ENCODE measurements at places on chromosomes 1 and 21.

GRCh38 chr1:48338257-48338656, 115.7 kb downstream of the SLC5A9 start:
- DNase-seq = no peak

GRCh38 chr1:218982482-218982881, 191.2 kb upstream of the LYPLAL1 start:
- no peak for DNase-seq

DNA sequence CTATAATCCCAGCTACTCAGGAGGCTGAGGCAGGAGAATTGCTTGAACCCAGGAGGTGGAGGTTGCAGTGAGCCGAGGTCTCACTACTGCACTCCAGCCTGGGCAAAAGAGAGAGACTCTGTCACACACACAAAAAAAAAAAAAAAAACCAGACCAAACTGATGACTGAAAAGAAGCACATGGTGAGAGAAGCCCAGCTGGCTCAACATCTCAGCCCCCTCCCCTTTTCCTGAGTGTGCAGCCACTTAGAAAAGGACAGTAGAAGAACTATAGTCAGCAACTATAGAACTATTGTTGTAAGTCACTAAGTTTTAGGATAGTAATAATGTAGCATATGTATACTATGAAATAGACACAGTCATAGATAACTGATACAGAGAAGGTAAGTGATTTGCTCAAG, 87.2 kb upstream of the RALGPS2 start:
- no peak for DNase-seq

DNA sequence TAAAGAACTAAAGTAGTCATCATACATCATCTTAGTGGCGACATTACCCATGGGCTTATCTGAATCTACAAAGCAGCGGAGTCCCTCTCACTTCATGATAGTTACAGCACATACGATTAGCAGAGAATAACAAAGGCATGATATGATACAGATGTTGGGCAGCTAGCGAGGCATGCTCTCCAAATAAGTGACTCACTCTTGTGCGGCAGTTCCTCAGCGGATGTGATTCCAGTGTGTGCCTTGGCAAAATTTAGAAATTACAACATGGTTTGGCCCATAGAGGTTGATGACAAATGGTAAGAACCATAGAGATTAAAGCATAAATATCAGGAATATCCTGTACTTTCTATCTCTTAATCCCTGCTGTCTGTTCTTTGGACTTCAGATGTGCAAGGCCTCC, 48.1 kb upstream of the PAXBP1 start:
- no peak for DNase-seq

- no peak for DNase-seq
Measured at GRCh38 chr1:226678701-226679100, 60.4 kb downstream of the ITPKB start.

GRCh38 chr1:202011994-202012393, 1.6 kb downstream of the ELF3 start:
- DNase-seq = no peak

DNA sequence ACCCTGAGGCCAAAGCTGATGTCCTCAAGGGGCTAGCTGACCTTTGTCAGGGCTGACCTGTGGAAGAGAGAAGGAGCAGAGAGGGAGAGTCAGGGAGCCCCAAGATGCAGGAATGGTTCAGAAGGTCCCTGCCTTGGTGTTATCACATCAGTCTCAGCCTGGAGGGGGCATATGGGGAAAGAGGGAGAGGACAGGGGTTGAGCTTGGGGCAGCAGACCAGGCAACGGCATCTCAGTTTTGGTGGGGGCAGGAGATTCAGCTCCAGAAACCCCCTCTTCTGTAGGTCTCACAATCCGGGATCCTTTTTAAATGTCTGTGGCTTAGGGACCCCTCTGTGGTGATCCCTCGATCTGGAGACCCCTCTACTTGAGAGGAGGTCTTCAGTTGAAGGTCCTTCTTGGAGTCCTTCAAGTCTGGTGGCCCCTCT, 815 bp downstream of the S100A13 start:
- DNase-seq = no peak

GRCh38 chr1:201192261-201192788, 1.7 kb downstream of the IGFN1 start:
- DNase-seq = no peak

- no peak for DNase-seq
Measured at GRCh38 chr1:218611916-218612585, 266.9 kb downstream of the TGFB2 start.

- DNase-seq = no peak
Measured at GRCh38 chr21:46035809-46036695, 54.5 kb downstream of the COL6A1 start.

- no peak for DNase-seq
Measured at GRCh38 chr1:48221122-48221521, 1.4 kb upstream of the SLC5A9 start.

DNA sequence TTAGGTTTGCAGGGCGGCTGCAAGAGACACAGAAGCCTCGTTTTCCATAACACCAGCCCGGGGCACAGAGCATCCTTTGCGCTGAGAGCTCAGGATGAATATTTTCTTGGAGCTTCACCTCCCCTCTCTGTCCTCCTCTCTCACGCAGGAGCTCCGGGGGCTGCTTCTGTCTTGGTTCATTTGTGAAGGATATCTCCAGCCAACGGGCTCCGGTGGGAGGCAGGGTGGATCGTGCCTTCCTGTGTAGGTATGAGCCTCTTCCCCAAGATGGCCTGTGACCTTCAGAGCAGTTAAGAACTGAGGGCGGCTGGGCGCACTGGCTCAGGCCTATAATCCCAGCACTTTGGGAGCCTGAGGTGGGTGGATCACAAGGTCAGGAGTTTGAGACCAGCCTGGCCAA, 319.0 kb upstream of the C1orf174 start:
- no peak for DNase-seq

- no peak for DNase-seq
Measured at GRCh38 chr21:35026617-35027562, 22.2 kb downstream of the RUNX1 start.

GRCh38 chr1:95309031-95309471, 75.0 kb downstream of the RWDD3 start:
- DNase-seq = no peak

DNA sequence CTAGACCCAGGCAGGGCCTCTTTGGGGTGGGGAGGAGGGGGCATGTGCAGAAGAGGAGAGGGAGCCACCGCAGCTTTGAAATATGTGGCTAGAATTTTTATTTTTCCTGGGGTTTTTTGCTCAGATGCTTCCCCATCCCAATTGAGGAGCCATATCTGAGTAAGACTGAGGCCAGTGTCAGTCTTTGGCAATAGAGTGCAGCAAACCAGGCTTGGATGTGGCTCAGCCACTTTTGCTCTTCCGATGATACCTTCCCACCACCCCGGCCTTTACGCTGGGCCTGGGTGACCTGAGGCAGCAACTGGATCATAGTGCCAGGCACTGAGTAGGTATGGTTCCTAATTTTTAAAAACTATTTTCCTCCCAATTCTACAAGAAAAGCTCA, 36.9 kb downstream of the KIAA1614 start:
- no peak for DNase-seq

DNA sequence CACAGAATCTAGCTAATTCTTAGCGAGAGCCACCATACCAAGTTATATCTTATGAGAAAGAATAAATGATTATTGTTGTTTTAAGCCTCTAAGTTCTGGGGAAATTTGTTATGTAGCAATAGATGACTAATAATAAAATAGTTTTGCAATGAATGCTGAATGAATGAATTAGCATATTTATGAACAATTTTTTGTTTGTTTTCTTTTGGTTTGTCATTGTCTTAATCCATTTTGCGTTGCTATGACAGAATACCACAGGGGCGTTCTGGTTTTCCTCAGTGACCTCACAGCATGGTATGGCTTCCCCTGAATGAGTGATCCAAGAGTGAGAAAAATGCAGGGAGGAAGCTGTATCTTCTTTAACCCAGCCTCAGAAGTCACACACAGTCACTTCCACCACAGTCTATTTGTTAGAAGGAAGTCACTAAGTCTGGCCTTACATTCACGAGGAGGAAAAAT, 53.8 kb upstream of the HPDL start:
- DNase-seq = no peak

DNA sequence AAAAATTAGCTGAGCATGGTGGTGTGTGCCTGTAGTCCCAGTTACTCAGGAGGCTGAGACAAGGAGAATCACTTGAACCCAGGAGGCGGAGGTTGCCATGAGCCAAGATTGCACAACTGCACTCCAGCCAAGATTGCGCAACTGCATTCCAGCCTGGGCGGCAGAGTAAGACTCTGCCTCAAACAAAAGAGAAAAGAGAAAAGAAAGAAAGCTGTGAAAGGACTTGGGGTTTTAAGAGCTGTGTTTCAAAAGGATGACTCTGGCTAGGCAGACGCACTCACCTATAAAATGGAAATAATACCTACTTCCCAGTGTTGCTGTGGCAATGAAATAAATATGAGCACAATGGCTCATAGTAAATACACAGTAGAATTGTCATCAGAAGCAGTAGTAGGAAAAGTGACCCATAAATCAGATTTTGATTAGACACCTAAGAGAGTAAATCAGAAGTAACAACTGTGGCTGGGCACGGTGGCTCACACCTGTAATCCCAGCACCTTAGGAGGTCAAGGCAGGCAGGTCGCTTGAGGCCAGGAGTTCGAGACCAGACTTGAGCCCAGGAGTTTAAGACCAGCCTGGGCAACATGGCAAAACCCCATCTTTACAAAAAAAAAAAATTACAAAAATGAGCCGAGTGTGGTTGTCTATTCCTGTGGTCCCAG, 45.9 kb upstream of the PUM1 start:
- no peak for DNase-seq

DNA sequence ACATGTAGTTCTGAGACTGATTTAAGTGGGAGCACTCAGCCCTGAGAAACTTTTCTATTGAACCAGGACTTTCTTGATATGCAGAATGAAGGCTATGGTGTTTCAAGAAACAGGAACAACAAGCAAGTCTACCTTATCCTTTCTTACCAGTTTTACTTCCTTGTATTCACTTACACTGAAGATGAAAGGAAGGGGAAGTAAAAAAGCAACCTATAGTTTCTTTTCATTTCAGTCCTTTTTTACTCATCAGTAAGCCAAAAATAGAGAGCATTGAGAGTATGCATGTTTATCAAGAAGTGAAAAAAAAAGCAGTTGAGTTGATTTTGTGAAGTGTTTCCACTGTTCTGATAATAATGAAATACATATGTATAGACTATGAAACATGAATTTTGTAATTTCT, 1010.3 kb downstream of the AMY1C start:
- no peak for DNase-seq

GRCh38 chr1:29557066-29557465, 320.7 kb downstream of the PTPRU start:
- DNase-seq = no peak

DNA sequence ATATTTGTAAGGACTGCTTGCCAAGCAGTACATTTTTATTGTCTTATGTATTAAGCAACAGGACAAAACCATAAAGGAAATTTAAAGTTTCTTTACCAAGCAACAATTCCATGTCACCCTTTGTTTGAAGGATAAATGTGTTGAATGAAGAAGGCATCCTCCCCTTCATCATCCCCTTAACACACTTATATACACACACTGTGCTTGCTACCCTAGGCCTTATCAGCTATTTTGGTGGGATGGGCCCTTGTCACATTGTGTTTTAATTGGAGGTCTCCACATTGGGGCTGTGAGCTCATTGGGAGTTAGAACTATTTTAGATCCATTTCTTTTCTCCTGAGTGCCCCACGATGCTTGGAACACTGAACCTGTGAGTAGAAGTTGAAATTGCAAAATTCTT, 1.9 kb downstream of the VANGL1 start:
- DNase-seq = no peak

- DNase-seq = no peak
Measured at GRCh38 chr1:65104854-65105534, 43.0 kb upstream of the AK4 start.

GRCh38 chr1:41542196-41542930, 57.9 kb upstream of the EDN2 start:
- no peak for DNase-seq

- no peak for DNase-seq
Measured at GRCh38 chr1:14320986-14321385, 277.5 kb upstream of the KAZN start.

Measured in cortex of kidney (tissue), 1 donor.